Activated T-helper 9 cell treated with anti-CD3 and anti-CD28 coated beads, Interleukin-2, amount 50 U/mL, for 16 hours (primary cell): ENCODE measurements at places on chromosomes 7 and 10.

GRCh38 chr7:29327455-29327854, 132.9 kb downstream of the CHN2 start:
- no peak for DNase-seq

GRCh38 chr7:16758631-16759611, 5.4 kb downstream of the TSPAN13 start:
- DNase-seq = no peak

DNA sequence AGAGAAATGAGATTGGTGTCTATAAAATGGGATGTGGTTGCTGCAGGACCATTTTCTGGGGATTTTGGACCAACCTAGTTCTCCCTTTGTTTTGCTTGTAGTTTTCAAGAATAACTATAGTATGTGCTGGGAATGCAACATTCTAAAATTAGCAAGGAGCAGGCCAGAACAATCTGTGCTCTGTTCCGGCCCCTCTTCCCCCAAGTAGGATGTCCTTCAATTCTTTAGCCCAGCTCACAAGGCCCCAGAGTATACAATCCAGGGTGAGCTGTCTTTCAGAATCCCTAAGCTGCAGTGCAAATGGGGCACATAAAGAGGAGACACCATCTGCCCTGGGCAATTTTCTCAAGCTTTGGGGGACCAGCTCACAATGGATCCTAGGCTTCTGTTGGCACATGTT, 809.1 kb downstream of the TNS3 start:
- DNase-seq = no peak

DNA sequence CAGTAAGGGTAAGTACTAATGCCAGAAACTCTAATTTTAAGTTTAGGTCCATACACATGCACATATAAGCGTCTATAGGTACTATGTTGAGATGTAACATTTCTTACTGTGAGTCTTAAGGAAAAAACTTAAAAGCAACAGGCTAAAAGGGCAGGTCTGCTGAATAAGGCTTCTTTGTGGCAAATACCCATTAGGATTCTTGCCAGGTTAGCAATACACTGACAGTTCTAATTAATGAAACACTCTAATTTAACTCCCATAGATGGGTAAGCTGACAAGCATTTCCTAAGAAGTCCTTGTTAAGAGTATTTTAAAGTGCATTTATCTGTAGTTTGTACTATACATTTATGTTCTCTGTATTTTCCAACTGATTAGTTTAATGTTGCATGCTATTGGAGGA, 14.0 kb downstream of the SCRN1 start:
- DNase-seq = no peak

DNA sequence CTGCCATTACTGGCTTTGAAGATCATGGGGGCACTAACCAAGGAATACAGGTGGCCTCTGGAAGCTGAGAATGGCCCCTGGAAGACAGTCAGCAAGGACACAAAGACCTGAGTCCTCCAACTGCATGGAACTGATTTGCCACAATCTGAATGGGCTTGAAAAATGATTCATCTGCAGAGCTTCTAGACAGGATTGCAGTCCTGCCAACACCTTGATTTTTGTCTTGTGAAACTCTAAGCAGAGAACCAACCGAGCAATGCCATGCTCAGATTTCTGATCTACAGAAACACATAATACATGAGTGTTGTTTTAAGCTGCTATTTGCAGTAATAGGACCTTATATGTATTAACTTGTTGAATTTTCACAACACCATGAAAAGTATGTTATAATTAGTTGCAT, 66.1 kb upstream of the SLC13A1 start:
- DNase-seq = no peak

DNA sequence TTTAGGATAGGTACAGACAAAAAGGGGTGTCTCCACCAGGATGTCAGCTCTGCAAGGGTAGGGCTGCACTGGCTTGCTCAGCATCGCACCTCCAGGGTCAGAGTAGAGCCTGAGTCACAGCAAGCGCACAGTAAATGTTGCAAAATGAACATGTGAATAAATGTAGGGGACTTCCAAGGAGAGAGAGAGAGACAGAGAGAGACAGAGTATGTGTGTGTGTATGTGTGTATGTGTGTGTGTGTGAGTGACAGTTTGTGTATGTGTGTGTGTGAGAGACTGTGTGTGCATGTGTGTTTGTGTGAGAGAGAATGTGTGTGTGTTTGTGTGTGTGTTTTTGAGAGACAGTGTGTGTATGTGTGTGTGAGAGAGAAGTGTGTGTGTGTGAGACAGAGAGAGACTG, 163.3 kb downstream of the RPS24 start:
- DNase-seq = no peak

GRCh38 chr10:42743697-42744096, 38.9 kb upstream of the BMS1 start:
- DNase-seq = no peak

GRCh38 chr10:99917963-99918825, 91.6 kb downstream of the DNMBP start:
- DNase-seq = no peak

GRCh38 chr10:27230022-27230421, 10.6 kb downstream of the ACBD5 start:
- DNase-seq = no peak

- no peak for DNase-seq
These were observed 45.9 kb upstream of the GNAI1 start for GRCh38 chr7:80088705-80089104.

DNA sequence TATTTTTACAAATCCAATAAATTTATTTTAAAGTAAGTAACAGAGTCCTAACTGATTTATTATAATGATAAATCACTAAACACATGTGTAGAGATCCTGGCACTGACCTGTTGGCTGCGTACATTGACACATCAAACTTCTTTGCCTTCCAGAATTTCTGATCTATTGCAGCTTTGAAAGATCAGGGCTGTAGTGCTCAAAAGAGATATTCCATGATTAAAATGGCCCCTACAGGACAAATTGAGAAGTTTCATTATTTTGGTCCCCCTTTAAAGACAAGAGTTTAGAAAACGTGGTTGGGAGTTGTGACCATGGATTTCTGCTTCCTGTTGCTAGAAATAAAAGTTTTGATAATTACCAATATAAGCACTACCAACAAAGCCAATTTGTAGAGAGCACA, 87.7 kb upstream of the PDK4 start:
- no peak for DNase-seq

DNA sequence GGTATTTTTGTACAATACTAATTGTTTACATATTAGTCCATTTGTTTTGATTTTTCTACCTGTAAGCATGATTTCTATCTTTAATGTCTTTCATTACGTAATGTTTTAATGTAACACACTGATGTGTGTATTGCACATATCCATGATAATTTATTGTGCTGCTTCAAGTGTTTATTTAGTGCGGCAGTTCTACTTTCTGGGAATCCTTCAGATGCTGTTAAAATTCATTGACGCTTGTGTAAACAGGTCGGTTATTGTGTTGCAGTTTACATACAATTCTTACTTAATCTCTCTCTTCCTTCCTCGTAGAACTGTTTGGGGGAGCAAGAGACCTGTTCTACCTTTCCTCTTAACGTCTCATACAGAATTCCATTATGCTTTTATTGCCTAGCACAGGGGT, 6.9 kb downstream of the TMEM60 start:
- no peak for DNase-seq

- DNase-seq = peak; percentile 22
These were observed 37.4 kb upstream of the DUSP5 start for GRCh38 chr10:110460111-110460809.

DNA sequence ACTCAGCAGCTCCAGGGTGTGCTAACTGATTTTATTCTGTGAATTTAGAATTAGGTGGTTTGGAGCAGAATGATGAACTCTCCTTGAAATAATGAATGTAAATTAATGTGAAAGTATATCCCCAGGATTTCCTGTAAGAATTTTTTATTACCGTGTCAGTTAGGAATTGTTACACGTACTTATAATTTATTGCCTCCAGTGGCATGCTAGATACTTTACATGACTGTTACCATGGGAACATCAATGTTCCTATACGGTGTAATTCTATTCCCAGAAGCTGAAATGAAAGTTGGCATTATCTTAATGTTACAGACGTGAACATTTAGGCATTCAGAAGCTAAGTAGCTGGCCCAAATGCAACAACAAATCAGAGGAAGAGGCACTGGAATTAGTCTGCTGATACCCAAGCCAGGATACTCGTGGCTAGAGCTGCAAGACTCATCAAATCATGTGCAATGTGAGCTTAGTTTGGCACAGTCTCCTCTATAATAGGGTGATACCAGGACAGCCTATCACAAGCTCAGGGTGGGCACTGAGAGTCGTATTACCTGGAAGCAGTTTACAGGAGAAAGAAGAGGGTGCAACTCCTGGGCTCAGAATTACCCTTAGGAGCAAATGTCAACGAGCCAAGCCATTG, 30.0 kb upstream of the PRKAR2B start:
- no peak for DNase-seq

DNA sequence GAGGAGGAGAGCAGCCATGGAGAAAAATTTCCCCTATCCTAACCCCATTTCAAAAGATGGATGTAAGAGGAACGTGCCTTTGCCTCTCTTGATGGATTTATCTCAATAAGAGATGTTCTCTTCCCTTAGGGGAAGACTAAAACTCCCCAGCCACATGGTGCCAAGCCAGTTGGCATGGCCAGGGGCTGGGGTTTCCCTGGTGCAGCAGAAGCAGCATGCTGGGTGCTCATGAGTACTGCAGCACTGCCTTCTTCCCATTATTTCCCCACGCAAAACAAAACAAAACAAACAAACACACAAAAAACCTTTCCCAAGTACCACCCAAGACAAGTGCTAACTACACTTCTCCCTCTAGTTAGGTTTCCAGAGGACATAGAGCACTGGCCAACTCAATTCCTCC, 97.2 kb downstream of the DOCK4 start:
- no peak for DNase-seq

DNA sequence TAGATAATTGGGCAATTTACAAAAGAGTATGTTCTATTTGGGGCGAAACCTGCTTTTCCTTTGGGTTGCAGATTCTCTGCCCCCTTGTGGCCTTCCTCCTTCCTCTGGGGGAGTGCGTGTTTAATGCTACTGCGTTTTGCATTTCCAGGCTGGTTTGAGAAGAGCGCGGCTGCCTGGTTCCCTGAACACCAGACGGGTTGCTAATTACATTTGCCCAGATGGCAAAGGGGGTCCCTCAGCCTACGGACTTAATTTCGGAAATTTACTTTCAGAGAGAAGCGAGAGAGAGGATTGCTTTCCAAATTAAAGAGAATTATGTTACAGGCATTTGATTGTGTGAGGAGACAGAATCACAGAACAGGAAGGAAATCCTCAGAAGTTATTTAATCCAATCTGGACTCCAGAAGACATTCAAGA, 91.9 kb upstream of the JAZF1 start:
- DNase-seq = no peak

- DNase-seq = no peak
These were observed 132.9 kb downstream of the MBL2 start for GRCh38 chr10:52639652-52640051.

GRCh38 chr10:33270971-33271370, 63.5 kb downstream of the NRP1 start:
- no peak for DNase-seq

DNA sequence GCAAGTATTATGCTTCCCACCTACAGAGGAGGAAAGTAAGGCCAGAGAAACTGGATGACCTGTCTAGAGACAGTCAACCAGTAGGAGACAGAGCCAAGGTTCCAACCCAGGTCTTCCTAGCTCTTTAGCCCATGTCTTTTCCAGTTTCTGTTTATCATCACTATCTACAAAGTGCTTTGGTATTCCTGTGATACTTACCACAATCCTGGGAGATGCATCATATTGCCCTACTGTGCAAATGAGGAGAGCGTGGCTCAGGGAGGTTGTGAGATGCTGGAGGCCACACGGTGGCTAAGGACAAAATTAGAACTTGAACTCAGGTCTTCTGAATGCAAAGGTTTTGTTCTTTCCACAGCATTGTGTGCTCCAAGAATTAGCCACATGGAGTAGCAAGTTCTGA, 11.2 kb upstream of the PLEKHA1 start:
- DNase-seq = no peak

GRCh38 chr7:94064541-94065191, 60.5 kb upstream of the BET1 start:
- no peak for DNase-seq

- DNase-seq = no peak
These were observed 25.2 kb downstream of the LIPK start for GRCh38 chr10:88731296-88731695.

GRCh38 chr7:154929006-154929726, 73.8 kb downstream of the PAXIP1 start:
- DNase-seq = no peak

GRCh38 chr7:1324028-1324900, 91.6 kb downstream of the UNCX start:
- no peak for DNase-seq

GRCh38 chr7:29723599-29723998, 82.7 kb upstream of the WIPF3 start:
- DNase-seq = no peak

GRCh38 chr7:25180946-25181345, 47.3 kb downstream of the NPVF start:
- DNase-seq = no peak

GRCh38 chr10:131119626-131120355, 191.7 kb downstream of the TCERG1L start:
- no peak for DNase-seq

GRCh38 chr7:103336761-103337160, 7.8 kb downstream of the DNAJC2 start:
- no peak for DNase-seq
